Frontal cortex (tissue), 4 donors: ENCODE measurements at places on chromosomes 3 and 15.

- no peak for DNase-seq
Measured at GRCh38 chr3:42814914-42815507, 5.8 kb downstream of the ACKR2 start.

- DNase-seq: no peak
Measured at GRCh38 chr3:128782282-128783146, 56.5 kb downstream of the RAB7A start.

DNA sequence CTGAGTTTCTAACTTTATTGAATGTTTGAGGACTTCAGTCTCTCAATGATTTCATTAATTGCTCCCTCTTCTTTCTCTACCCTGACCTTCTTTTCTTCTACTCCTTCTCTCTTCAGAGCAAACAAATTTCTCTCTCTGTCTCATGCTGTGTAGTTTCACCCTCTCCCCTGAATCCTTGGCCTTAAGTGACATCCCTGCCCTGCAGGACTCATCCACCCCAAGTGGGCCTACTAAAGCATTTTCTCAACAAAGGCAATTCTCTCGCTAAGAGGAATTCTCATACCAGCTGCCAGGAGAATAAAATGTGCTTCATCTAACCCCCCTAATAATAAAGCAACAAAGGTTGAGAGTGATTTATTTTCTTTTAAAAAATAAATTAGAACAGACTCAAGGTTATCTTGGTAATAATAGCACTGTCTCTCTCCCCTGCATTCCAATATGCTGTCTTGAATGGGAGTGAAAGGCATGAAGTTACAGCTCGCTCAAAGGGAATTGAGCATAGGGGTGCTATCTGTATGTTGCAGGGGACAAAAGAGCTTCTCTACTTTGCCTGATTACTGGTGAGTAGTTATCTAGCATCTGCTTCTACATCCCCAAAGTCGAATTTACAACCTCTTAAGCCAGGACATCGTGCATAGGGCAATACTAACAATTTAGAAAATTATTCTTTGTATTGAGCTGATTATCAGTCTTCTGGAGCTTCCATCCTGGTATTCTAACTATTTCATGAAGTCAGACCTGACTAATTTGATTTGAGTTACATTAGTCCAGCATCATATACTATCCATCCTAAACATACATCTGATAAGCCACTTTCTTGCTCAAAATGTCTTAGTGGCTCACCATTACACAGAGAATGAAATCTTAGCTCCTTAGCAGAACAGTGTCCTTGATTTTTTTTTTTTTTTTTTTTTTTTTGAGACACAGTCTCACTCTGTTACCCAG is 76.9 kb upstream of the DNAJC19 start:
- DNase-seq: no peak

GRCh38 chr3:133213937-133214336 is 175.7 kb downstream of the TMEM108 start:
- no peak for DNase-seq

GRCh38 chr3:87033205-87033604 is 42.3 kb upstream of the VGLL3 start:
- DNase-seq: no peak

DNA sequence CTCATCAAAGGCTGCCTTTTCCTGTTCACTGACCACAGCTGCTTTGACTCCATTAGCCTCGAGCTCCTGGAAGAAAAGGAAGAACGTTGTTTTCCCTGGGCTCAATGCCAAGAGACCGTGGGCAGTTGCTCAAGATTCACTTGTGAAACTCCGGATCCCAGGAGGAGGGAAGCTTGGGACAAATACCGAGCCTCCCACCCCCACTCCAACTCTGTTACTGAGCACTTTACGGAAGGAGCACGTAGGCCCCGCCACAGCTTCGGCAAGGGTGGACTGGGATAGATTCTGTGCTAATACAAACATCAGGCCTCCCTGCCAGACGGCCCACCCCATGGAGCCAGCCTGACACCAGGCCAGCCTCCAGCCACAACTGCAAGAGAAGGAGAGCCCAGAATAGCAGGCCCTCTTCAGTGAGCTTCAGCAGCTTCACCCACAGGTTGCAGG is 10.8 kb upstream of the FANCD2 start:
- peak; percentile 43 for DNase-seq

DNA sequence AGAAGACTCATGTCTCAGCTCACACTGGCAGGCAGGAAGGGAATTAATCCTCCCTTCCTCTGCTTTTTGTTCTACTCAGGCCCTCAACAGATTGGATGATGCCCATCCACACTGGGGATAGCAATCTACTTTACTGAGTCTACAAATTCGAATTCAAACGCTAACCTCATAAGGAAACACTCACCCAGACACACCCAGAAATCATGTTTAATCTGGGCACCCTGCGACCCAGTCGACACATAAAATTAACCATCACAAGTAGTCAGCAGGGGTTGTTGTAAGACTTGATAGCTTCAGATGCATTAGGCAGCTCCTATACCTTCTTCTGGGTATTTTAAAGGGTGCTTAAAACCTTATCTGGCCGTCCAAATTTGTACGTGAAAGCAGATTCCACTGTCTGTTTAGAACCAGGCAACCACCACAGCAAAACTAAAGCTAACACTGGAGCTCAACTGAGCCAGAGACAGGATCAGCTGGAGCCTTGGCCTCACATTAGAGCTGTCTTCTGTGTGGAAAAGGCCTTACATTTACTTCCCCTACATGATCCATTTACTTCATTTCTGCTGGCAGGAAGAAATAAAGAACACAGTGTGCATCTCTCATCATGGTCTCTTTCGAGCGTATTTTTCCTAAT is 407.3 kb upstream of the PPP2R3A start:
- DNase-seq: no peak
